ENCODE measurements at places on chromosomes 7 and 10.

- no peak for DNase-seq
These were observed 145.7 kb downstream of the REEP3 start for GRCh38 chr10:63666836-63667383.

DNA sequence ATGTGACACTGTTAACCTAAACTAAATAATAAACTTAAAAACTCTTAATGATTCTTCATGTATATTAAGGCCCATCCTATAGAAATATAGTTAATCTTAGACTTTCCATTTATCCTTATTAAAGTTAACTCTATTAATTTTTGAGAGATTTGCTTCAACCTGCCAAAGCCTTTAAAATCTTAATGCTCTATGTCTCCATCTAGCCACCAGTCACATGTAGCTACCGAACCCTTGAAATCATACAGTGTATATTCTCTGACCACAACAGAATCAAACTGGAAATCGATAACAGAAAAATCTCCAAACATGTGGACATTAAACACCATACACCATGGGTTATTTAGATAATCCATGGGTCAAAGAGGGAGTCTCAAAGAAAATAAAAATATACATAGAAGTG is 51.9 kb downstream of the ASZ1 start:
- no peak for DNase-seq

GRCh38 chr10:109968953-109969759 is 38.6 kb upstream of the ADD3 start:
- no peak for DNase-seq

GRCh38 chr10:34781711-34782110 is 33.4 kb downstream of the PARD3 start:
- DNase-seq = no peak

GRCh38 chr7:105161366-105161765 is 147.4 kb downstream of the KMT2E start:
- no peak for DNase-seq

DNA sequence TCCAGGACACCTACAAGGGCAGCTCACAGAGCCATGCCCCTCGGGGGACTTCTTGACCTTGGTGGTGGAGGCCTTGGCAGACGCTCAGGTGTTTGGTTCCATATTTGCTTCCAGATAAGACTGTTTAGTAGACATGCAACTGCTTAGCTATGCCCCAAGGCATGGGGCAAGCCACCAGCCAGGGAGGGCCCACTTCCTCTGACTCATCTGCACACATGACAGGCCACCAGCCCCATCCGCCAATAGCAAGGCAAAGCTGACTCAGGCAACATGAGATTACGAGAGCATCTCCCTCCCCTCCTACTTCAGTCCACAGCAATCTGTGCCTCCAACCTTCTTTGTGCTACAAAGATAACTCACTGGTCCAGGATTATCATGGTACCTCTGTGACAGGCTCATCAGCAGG is 54.9 kb downstream of the KCNMA1 start:
- no peak for DNase-seq

DNA sequence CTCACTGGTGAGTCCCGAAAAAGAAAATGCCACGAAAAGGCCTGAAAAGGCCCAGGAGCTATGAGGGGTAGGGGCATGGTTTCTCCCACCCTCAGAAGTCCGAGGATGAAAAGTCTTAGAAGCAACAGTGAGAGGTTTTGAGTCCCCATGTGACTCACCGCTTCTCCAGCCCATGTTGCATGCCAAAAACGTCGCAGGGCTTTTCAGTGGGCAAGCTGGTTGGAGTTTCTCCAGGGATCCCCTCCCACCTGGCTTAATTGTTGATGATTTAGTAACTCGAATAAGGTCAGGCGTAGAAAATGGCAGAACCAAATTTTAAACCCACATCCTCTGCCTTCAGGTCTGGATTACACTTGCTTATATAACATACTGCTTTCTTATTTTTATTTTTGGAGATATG is 96.3 kb upstream of the ARMC3 start:
- DNase-seq = no peak

DNA sequence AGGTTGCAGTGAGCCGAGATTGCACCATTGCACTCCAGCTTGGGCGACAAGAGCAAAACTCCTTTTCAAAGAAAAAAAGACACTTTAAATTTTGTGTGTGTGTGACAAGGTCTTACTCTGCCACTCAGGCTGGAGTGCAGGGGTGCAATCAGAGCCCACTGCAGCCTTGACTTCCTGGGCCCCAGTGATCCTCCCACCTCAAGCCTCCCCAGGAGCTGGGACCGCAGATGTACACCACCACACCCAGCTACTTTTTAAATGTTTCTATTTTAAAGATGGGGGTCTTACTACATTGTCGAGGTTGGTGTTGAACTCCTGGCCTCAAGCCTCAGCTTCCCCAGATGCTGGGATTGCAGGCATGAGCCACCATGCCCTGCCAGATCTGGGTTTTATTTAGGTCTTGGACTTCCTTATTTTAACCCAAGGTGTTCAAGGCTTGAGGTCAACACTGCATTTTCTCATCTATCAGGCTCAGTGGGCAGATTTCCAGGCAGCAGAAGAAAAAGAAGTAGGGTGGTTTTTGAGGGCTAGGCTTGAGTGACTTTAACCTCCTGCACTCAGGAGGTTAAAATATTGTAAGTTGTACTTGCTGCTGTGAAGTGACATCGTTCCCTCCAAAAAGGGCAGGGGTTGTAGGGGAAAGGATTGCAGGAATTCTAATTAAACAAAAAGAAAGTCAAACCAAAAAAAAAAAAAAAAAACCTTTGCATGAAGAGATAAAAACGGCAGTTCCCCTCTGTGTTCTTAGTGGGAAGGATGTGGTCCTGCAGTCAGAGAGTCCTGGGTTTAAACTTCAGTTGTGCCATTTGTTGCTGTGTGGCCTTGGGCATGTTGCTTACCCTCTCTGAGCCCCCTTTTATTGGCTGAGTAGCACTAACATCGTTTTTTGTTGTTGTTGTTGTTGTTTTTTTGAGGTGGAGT is 71.5 kb downstream of the CARD11 start:
- DNase-seq = no peak

GRCh38 chr7:73894733-73895551 is 34.0 kb downstream of the TMEM270 start:
- DNase-seq = no peak

DNA sequence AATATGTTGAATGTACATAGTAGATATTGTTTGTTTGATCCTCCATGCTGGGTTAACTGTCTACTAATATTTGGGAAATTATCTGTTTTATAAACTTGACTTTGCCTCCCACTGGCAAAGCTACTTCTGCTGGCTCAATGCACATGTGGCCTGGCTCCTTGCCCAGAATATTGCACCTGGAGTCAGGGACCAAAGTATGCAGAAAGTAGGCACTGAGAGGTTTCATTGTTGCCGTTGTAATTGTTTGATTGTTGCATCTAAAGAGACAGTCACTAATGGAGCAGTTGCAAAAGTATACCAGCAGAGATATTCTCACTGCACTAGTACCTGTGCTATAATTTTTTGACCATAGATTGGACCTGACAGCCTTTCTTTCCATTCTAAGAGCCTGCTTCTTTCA is 137.8 kb upstream of the CNTNAP2 start:
- no peak for DNase-seq

DNA sequence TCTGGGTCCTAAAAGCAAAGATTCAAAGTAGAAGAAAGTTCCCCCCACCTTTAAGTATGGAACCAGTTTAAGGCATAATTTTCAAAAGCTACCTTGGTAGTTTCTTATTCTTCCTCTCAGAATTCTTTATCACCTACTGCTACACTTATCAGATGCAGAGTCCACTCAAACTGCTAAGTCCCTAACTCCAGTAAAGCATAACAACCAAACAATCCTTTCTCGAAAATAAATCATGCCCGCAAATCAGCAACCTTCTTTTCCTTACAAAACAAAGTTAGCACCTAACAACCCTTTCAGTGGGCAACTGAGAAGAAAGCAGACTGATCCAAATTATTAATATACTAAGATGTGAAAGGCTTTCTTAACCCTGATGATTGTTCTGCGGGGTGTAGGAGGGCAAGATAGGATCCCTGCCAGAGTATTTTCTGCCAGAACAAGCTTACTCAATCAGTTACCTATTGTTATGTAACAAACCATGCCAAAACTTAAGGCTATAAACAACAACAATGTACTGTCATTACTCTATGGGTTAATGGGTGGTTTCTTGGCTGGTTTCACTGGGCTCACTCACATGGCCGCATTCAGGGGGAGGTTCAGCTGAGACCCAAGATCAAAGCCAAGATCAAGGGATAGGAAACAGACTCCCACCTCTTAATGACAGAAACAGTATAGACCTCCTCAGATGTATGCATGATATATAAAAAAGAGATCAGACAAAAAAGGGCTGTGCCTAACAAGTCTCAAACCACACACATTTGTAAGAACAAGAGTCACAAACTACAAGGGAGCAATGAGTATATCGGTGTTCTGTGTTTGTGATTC is 42.0 kb downstream of the CCDC6 start:
- DNase-seq = no peak

DNA sequence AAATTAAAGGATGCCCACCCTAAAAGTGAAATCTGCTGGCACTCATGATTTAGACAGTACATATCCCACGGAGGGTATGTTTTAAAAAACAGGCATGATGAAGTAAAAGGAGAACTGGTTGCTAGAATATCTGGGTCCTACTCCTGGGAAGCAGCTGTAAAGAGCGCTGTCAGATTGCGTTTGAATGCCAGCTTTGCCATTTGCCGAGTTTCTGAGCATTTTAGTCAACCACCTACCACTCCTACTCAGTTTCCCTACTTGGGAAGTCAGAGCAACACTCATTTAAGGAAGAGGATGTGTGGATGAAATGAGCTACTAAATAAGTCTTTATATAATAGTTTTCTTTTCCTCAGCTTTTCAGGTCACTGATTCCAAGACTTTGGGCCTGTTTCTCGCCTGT is 1.1 kb upstream of the UMAD1 start:
- no peak for DNase-seq

DNA sequence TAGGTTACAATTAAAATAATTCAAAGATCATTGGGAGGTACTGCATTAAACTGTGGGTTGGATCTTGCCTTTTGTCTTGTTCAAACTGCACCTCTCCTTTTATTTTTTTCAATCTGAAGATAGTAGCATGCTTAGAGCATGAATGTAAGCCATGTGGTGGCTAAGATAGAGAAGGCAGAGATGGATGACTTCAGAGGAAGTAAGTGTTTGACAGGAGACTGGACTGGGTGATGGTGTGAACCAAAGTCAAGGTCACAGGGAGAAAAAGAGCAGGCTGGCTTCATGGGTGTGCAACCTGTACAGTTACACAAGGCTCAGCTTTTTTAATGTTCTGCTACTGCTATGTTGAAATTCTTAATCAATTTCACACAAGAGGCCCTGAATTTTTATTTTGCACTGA is 85.6 kb downstream of the ZEB1 start:
- DNase-seq = no peak

DNA sequence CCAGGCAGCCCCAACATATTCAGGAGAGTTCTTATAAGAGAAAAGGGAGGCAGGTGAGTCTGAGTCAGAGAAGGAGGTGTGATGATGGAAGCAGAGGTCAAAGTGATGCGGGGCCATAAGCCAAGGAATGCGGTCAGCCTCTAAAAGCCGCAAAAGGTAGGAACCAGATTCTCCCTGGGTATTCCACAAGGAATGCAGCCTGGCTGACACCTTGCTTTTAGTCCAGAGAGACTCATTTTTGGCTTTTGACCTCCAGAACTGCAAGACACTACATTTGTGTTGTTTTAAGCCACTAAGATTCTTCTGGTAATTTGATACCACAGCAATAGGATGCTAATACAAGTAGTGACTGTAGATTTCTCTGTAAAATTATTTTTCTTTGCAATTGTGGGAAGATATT is 151.5 kb upstream of the EEPD1 start:
- no peak for DNase-seq

GRCh38 chr7:80902019-80902418 is 16.8 kb downstream of the SEMA3C start:
- DNase-seq = no peak

DNA sequence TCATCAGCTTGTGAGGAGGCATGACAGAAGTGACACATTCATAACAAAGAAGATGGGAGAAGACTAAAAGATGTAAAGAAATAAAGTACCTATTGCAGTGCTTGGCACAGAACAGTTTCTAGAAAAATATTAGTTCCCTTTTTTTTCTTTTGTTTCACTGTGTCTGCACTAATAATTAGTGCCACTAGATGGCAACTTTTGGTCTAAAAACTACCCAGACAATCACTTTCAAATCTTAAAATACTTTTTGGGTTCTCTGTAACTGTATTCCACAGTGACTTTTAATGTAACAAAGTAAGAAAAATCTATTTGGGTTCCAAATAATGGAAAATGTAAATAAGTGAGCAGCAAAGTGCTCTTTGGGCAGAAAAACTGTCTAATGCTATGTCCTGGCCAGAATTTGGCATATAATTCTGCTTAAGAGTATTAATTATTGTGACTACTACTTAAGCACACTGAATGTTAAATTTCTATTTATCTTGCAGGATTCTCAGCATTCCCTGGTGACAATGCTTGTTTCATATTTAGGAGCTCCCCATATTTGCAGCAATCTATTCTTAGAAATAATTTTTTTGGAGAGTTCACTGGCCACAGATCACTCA is 134.8 kb upstream of the KIF5B start:
- DNase-seq = no peak

DNA sequence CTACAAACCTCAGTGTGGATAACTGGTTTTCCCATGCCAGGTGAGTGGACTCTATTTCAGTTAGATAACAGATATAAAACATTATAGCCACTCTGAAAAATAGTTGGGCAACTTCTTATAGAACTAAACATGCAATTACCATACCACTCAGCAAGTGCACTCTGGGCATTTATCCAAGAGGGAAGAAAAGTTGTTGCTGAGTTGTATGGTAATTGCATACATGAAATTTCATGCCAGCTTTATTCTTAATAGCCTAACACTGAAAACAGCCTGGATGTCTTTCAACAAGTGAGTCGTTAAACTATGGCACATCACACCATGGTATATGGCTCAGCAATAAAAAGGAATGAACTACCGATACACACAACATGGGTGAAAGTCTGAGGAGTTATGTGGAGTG is 10.6 kb upstream of the UPP1 start:
- no peak for DNase-seq

DNA sequence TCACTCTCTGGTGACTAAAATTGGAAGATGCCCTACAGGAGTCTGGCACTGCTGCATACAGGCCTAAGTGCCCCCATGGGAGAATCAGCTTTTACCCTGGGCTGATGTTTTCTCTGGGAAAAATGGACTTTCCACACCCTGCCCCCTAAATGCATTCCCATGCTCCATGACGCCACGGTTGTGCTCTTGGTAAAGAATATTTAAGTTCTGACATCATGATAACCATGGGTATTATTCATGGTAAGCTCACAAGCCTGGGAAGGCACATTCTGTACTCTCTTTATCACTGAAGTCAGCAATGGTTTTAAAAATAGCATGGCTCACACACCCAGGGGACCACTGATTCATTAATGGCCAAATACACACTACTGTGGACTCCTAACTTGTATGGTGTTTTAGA is 43.4 kb downstream of the HIPK2 start:
- no peak for DNase-seq

GRCh38 chr10:19738440-19738839 is 77.8 kb upstream of the PLXDC2 start:
- no peak for DNase-seq

GRCh38 chr7:123770378-123770777 is 21.6 kb upstream of the WASL start:
- DNase-seq = no peak
